Renal pelvis (tissue), 12 donors: ENCODE measurements at places on chromosomes 1 and 21.

DNA sequence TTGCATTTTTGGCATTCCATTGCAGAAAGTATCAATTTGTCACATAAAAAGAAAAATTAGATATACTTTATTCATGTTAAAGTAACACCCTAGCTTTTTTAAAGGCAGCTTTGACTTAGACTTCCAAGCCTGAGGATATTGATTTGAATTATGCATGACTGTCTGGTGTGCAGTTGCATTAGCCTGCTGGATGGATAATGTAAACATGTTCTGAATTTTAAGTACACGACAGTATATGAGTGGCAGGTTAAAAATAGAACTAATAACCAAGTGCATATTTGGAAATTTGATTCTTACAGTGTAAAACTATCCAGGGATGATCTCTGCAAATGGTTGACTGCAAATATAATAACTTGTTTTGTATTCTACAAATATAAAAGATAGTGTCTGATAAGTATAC, 124.0 kb downstream of the SYT14 start:
- no peak for DNase-seq

GRCh38 chr1:94542088-94542870, 720 bp upstream of the F3 start:
- no peak for DNase-seq

DNA sequence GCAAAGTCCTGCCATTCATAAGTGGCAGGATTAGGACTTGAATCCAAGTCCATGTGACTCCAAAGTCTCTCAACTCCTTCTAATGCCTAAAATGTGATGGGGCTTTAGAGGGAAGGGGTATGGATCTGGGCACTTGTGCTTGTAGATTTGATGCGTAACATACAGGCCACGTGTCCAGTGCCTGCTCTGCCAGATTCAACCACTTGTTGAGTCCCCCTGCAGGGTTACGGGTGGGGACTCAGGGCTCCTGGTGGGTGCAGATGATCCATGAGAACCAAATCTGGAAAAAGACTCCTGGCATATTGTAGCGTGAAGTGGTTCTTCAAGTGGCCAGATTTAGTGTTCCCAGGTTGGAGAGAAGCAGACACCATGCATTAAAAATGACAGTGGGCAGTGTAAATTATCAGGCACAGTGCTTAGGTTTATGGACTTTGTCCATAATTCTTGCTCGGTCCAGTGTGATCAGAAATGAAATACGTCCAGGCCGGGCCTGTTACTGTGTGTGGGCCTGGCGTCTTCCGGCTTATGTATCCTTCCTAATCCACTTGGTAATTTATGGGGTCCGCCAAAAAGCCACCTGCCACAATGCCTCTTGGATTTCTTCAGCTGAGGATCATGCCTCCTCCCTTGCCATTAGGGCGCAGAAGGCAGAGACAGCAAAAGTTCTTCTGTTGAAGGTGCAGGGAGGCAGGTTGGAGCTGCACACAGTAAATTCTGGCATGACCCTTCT, 51.2 kb upstream of the LRP8 start:
- peak; percentile 74 for DNase-seq

DNA sequence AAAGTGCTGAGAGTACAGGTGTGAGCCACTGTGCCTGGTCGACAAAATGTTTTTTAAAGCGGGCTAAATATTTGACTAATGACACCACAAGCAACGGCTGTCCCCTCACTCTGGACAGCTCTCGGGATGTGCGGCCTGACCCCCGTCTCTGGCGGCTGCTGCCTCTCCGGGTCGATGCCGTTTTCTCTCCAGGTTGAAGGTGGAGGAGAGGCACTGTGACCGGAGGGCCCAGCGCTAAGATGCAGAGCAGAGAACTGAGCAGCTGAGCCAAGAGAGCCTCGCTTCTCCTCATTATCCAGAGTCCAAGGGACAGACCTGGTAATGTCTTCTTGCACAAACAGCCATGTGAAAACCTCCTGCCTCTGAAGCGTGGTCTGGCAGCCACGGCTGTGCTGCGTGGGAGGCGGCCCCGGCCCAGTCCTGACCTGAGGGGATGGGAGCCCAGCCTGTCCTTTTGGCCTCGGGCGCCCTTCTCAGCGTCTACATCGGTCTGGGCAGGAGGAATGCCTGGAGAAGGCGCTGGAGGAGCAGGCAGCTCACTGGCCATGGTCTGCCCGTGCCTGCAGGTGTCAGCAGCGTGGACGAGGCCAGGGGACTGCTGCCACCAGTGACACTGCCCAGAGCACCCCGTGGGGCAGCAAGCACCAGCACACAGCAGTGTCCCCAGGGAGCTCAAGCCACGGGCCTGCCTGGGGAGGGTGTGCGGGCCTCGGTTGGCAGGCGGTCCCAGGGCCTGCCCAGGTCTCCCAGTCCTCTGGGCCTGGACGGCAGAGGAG, 10.3 kb downstream of the MORN1 start:
- no peak for DNase-seq

GRCh38 chr1:13733711-13734110, 33.7 kb downstream of the PRDM2 start:
- DNase-seq = no peak

DNA sequence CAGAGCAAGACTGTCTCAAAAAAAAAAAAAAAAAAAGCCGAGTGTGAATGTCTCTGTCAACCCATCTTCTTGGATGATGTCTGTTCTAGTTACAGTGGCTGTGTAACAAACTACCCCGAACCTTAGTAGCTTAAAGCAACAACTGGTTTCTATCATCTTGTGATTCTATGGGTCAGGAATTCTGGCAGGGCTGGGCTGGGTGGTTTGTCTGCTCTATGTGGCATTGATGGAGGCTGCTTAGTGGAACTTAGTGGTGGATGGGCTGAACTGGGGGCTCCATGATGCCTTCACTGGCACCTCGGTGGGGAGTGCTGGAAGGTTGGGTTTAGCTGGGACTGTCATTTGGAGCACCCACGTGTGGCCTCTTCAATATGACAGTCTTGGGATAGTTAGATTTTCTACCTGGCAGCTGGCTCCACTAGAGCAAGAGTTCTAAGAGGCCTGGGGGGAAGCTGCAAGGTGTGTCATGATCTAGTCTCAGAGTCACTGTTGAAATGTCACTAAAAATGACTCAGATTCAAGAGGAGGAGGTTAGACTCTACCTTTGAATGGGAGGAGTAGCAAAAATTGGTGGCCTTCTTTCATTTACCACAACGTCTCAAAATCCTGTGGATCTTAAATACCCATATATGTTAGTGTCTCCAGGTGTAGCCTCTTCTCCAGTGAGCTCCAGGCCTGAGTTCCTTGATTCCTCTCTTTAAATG, 18.6 kb downstream of the ACOT11 start:
- no peak for DNase-seq

GRCh38 chr1:33459691-33460090, 12.8 kb upstream of the ZSCAN20 start:
- DNase-seq = no peak

DNA sequence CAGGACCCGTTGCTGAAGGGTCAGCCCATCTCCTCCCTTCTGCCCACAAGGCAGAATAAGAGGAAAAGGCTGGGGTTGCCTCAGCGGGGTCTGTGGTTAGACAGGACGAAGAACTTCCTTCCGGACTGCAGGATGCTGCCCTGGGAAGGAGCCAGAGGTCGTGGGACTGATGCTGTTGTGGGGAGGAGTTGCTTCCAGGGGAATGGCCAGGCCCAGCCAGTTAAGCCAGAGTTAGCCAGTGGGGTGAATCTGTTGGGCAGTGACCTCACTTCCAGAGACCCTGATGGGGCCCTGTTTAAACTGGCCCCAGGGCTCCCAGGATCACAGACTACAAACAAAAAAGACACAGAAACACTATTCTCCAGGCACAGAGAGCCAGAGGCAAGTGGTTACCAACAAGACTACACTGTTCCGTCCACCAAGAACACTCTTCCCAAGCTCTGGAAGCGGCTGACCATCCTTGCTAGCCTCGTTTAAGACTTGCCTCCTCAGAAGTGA, 13.0 kb downstream of the FAM229A start:
- DNase-seq = no peak

DNA sequence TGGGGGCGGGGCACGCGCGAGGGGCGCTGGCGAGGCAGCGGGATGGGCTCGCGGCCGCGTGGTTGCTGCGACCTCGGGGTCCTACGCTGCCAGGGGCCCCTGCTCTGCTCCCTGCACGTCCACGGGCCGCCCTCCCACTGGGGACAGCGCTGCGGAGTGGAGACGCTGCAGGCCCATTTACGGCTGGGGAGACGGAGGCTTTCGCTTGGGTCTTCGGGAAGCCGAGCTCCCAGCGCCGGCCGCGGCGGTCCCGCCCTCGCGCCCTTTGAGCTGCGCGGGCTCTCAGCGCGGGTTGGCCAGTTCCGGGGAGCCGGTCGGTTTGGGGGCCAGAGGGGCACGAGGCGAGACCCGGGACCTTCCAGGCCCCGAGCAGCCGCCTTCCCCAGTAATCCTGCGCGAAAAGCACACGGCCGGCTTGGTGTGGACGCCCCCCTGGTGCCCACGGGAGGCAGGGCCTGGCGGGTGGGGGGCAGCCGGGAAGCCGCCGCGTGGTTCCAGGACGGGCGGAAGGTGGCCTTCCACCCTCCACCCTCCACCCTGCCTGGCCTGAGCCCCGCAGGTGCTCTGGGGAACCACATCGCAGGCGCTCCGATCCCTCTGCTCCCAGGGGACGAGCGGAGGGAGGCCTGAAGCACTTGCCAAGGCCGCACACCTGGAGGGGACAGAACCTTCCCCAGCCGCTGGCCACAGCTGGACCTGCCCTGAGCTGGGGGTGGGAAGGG, 570 bp upstream of the PEX10 start:
- no peak for DNase-seq

- DNase-seq = peak; percentile 37
Observed at GRCh38 chr1:115753830-115754229, 14.7 kb downstream of the CASQ2 start.

- no peak for DNase-seq
Observed at GRCh38 chr1:237542525-237543418, 347.9 kb downstream of the ZP4 start.

DNA sequence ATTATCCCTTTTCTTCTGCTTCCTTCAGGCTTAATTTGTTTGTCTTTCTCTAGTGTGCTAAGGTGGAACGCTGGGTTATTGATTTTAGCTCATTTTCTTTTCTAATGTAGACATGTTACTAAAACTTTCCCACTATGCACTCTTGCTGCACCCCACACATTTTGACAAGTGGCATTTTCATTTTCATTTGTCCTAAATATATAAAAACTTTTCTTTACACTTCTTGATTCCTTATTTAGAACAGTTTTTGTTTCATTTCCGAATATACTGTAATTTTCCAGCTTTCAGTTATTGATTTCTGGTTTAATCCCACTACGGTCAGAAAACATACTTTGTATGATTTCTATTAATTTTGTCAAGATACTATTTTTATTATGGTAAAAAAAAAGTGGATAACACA, 25.3 kb downstream of the SH3BP5L start:
- no peak for DNase-seq

- no peak for DNase-seq
Observed at GRCh38 chr1:155499263-155499662, 63.3 kb downstream of the ASH1L start.

DNA sequence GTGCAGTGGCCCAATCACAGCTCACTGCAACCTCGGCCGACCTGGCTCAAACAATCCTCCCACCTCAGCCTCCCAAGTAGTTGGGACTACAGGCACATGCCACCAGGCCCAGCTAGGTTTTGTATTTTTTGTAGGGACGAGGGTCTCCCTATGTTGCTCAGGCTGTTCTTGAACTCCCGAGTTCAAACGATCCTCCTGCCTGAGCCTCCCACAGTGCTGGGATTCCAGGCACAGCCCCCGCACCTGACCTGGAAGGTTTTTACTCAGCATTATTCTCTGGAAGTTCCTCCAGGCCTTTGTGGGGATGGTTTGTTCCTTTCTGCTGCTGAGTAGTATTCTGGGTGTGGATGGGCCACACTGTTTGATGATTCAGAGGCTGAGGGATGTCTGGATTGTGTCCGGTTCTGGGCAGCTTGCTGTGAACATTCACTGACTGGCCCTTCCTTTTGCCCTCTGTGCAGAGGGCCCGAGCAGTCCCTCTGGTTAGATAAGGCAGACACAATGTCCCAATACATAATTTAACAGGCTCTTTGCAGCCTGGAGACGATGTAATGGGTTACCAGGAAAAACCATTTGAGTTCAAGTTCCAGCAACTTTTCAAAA, 6.0 kb upstream of the TRAPPC10 start:
- no peak for DNase-seq

- DNase-seq = no peak
Observed at GRCh38 chr1:230165536-230165935, 98.5 kb downstream of the GALNT2 start.

- no peak for DNase-seq
Observed at GRCh38 chr1:100107696-100108095, 25.0 kb downstream of the SASS6 start.

DNA sequence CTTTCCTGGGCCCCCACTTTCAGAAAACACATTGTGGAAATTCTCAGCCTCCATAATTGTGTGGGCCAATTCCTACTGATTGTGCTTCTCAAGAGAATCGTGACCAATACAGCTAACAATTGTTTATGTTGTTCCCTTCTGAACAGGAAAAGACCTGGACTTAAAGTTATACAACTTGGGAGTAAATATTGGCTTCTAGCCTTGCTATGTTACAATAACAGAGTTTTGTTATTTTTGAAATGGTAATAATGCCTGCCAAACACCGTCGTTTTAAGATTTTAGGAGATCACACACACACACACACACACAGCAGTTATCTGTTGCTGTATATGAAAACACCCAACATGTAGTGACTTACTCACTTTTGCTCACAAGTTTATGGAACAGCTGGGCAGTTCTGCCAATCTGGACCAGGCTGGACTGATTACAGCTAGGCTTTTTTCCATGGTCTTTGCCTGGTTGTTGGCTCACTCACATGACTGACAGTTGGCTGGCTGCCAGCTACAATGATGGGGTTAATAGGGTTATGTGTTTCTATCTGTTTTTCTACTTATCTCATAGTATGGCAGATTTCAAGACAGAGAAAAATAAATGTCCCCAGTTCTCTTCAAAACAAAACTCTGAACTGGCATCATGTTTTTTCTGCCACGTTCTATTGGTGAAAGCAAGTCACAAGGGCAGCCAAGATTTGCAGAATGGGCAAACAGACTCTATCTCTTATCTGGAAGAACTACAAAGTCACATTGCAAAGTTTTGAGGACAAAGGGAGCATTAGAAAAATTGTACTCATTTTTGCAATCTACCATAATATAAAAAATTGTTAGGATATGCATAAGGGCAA, 447.5 kb downstream of the NEGR1 start:
- DNase-seq = no peak

DNA sequence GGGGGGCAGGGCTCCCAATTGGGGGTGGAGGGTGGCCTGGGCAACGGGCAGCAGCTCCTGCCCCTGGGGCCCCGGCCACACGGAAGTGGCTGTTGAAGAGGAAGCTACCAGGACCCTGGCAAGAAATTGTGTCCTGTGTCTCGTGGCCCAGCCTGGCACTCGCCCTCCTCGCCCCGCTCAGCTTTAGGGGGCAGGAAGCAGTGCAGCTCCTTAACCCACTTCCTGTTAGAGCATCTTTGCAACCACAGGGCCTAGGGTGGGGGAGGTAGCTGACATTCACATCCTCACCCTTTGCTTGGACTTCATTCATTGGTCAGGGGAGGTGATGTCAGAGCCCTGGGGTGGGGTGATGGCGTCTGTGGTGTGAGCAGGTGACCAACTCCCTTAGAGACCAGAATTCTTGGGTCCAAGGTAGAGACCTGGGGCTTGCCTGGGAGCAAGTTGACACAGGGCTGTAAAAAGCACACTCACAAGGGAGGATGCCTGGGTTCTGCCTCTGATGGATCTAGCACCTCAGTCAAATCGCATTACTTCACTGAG, at the start of gene ARHGAP30:
ARHGAP30 (minus strand) TSS at position 161 of the 540 bp plus-strand sequence. CDS start 267 bp downstream, outside the sequence.
- no peak for DNase-seq

GRCh38 chr1:29756901-29757725, 520.8 kb downstream of the PTPRU start:
- DNase-seq = no peak

- no peak for DNase-seq
Observed at GRCh38 chr1:103516693-103517092, 8.8 kb upstream of the RNPC3 start.
